Glomerular endothelial cell (primary cell): ENCODE measurements at places on chromosomes 11 and 22. TPM values are rescaled to one million over a fixed set of nuclear protein-coding genes. Genes with fewer than 3 reads are reported as not detected.

DNA sequence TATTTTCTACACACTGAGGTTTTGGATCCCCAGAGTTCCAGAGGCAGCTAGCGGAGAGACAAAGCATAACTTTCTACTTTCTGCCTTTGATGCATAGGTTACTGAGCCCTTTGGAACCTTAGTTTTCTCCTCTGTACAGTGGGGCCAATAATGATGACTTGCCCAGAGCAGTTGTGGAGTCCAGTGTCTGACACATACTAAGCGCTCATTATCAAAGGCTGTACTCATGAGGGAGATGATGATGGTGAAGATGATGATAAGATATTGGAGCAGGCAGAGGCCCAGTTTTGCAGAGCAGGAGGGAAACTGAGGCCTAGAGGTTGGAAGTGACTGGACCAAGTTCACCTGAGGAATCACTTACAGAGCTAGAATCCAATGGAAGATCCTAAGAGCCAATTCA lies 458.0 kb downstream of the MIAT start:
- no peak for DNase-seq

- no peak for DNase-seq
Measured at GRCh38 chr11:111540937-111541253, 375 bp downstream of the LAYN start.

DNA sequence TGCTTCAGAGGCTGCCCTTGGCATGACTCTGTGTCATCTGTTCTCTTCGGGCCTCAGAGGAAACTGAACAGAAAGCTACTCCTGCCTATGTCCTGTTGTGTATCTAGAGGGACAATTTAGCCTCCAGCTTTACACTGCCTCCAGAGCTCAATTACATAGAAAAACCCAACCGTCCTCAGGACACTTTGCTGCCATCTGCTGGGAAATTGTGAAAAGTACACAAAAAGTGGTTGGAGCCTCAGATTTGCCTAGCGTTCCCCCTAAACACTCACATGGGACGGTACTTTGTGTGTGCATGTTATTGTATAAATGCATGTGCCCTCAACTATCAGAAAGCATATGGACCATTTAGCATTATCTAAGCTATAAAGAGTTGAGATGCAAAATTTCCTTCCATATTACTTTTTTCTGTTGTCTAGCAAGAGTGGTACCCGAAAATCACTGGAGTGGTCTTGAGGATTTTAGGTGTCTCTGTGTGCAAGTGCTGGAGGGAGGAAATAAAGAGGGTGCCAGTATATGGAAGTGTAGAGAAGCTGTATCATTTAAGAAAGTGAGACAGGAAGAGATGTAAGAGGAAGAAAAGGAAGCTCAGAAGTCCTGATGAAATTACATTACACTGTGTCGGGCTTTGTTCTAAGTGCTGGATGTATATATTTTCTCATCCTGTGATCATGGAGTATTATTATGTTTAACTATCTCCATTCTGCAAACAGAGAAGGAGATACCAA lies 8.7 kb upstream of the MS4A4E start:
- no peak for DNase-seq

Gene GLB1L3
- not detected in 2 replicates for total RNA-seq

- DNase-seq: no peak
Measured at GRCh38 chr11:80441821-80442220, 1001.0 kb upstream of the TENM4 start.

GRCh38 chr11:16613262-16613511 lies 125.3 kb upstream of the C11orf58 start:
- DNase-seq: no peak

Gene SMC1B
- not detected in 2 replicates for total RNA-seq

DNA sequence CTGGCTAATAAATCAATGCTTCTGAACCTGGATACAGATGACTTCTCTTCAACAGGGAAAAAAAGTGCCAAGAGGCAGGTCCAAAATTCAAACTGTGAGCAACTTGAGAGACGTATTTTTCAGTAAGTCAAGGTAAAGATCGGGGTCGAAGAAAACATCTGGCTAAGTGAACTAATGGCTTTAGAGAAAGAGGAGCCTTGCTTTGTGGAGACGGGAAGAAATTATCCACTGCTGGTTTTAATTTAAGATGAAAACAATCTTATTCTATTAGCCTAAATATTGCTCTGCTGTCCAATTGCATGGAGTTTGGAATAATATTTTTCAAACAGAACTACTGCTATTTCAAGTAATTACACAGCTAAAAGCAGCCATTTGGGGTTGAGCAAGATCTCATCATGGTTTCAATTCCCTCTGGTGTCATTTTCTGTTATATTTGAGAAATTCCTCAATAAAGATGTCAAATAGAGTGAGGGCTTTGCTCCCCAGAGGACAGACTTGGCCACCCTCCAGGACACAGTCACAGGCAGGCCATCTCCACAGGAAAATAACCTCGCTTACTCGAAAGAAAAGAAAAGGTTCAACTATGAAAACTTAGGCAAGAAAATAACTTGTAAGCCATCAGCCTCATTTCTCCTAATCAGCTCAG lies 29.8 kb downstream of the SCUBE1 start:
- no peak for DNase-seq

- DNase-seq: no peak
Measured at GRCh38 chr22:37442537-37442936, 15.3 kb upstream of the ELFN2 start.

DNA sequence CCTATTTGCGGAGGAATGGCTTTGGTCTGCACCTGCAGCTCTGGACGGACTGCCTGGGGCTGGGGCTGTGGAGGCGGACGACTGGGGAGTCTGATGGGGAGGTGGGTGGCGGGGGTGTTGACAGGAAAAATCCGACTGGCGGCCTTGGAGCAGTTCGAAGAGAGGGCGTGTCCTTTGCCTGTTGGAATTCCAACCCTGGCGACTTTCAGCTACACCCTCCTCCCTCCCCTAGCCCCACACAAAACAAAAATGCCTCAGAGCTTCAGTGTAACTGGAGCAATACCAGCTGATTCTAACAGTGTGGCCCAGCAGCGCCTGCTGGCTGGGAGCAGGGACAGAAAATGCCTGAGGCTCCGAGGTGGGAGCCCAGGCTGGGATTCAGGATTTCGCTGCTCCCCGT lies 85.4 kb downstream of the ATXN10 start:
- no peak for DNase-seq

Gene SYVN1
- 23.3 and 38.4 TPM in 2 replicates for total RNA-seq

Gene SMTNL1
- not detected in 2 replicates for total RNA-seq

DNA sequence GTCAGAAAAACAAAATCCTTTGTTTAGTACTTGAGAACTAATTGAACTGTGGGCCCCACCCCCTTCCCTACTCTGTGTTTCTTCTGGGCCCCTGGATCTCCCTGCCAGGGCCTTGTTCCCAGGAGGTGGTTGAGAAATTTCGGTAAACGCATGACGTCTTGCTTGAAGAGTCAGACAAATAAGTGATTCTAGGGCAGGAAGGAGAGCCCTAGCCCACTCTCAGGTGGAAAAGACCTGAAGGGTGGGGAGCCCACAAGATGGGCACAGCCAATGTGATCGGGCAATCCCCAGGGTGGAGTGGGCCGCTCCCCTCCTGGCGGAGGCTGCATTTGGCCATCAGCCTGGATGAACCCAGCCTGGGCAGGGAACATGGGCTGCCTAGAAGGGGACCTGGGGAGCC lies 16.8 kb upstream of the P2RY2 start:
- no peak for DNase-seq

Gene ZBTB16
- 6.9 and 10.9 TPM in 2 replicates for total RNA-seq

- DNase-seq: no peak
Measured at GRCh38 chr11:114273890-114274635, 22.1 kb upstream of the NNMT start.

Gene PHF21B
- not detected in 2 replicates for total RNA-seq

- no peak for DNase-seq
Measured at GRCh38 chr11:35887737-35888136, 56.1 kb upstream of the LDLRAD3 start.

GRCh38 chr11:83472806-83473205 lies 186.6 kb upstream of the CCDC90B start:
- no peak for DNase-seq

Gene OR56A1
- total RNA-seq: under 0.01 TPM in 1 of 2 replicates, not detected in the other

- DNase-seq: no peak
Measured at GRCh38 chr11:64794526-64794925, 8.5 kb downstream of the MAP4K2 start.

DNA sequence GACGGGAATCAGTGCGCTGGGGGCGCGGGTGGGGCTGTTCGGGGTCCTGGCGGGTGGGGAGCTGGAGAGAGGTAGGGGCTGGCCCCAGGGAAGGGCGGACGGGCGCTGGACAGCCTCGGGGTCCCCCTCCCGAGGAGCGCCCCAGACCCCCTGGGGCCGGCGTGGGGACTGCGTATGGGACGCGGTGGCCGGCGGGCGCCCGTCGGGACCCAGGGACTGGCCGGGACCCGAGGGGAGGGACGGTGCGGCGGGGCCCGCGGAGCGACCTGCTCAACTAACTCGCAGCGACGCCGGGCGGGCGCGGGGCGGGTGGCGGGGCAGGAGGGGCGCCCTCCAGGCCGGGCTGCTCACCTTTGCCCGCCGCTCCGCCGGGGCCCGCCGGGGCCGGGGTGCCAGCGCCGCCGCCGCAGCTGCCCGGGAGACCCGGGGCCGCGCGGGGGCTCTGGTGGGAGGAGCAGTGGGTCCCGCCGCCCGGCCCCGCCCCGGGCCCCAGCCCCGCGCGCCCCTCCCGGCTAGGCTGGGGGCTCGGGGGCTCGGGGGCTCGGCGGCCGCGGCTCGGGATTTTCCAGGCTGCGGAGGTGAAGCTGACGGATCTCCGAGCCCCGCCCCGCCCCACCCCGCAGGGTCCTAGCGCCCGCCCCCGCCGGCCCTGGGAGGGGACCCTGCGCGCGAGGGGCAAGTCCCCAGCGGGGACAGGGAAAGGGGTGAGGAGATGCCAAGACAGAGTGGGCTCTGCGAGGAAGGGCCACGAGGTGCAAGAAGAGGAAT lies 12.3 kb downstream of the STARD10 start:
- no peak for DNase-seq

Gene ACTN3
- total RNA-seq: not detected in 2 replicates

Gene PHOX2A
- total RNA-seq: not detected in 2 replicates

GRCh38 chr22:49048591-49048990 lies 779.1 kb downstream of the BRD1 start:
- no peak for DNase-seq

DNA sequence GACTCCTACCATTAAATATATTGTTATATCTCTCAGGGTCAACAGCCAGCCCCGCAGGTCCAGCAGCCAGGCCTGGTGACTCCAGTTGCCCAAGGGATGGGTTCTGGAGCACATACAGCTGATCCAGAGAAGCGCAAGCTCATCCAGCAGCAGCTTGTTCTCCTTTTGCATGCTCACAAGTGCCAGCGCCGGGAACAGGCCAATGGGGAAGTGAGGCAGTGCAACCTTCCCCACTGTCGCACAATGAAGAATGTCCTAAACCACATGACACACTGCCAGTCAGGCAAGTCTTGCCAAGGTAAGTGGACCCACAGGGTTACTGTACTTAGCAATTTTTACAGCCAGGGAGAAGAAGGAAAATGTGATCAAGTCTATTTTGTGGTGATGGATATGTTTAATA lies 35.1 kb downstream of the EP300 start:
- no peak for DNase-seq

Gene PDGFB
- total RNA-seq: 132 and 333 TPM in 2 replicates

- DNase-seq: no peak
Measured at GRCh38 chr11:106920899-106921509, 97.3 kb downstream of the GUCY1A2 start.

Gene RBM14
- total RNA-seq: 34.5 and 53.3 TPM in 2 replicates

GRCh38 chr11:50174189-50174588 lies 141.5 kb downstream of the OR4C45 start:
- DNase-seq: no peak

Gene NXPE1
- total RNA-seq: not detected in 2 replicates

GRCh38 chr11:61406067-61406466 lies 13.7 kb downstream of the TMEM216 start:
- DNase-seq: no peak

DNA sequence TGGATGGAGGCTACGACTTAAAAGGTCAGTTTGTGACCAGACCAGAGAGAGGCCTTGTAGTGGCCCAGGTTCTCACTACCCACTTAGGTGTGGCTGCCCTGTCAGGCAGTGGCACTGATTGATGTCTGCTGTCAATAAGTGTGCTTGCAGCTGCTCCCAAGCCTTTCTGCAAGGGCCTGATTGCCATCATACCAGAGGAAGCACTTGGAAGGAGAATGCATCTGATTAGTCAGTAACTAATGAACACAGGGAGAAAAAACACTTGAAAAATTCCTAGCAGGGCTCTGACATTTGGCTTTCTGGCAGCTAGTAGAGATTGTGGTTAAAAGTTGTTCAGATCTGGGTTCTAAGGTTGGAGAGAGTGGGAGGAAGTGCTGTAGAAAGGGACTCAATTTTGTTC lies 107.5 kb downstream of the NAV2 start:
- DNase-seq: no peak

Gene CCDC188
- total RNA-seq: 15.4 and 17.3 TPM in 2 replicates

- no peak for DNase-seq
Measured at GRCh38 chr22:30047364-30047738, 32.9 kb upstream of the HORMAD2 start.

GRCh38 chr11:27280140-27280539 lies 82.9 kb downstream of the CCDC34 start:
- DNase-seq: no peak

Gene OR8G1
- not detected in 2 replicates for total RNA-seq

Gene OOSP4B
- not detected in 2 replicates for total RNA-seq

Gene APOA5
- total RNA-seq: not detected in 2 replicates

- DNase-seq: no peak
Measured at GRCh38 chr11:134124660-134125451, 56.0 kb downstream of the JAM3 start.

Gene SLC22A25
- total RNA-seq: not detected in 2 replicates

- DNase-seq: no peak
Measured at GRCh38 chr22:45308957-45309421, 745 bp upstream of the FAM118A start.

DNA sequence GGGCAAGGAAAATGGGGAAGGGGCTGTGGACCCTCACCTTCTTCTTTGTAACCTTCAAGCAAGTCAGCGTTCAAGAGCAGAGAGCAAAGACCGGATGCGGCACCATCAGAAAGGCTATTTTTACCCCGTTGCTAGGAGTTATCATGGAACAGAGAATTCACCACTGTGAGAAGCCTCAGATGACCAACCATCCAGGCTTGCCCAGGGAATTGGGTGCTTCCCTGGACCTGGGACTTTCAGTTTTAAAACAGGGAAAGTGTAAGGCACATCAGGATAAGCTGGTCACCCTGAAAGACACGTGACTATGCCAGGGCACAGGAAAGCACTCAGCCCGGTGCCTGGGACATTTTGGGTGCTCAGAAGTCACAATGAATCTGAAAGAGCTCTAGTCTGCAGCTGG lies 10.4 kb downstream of the GALNT18 start:
- no peak for DNase-seq

GRCh38 chr11:797296-798092 lies 587 bp downstream of the SLC25A22 start:
- DNase-seq: no peak

DNA sequence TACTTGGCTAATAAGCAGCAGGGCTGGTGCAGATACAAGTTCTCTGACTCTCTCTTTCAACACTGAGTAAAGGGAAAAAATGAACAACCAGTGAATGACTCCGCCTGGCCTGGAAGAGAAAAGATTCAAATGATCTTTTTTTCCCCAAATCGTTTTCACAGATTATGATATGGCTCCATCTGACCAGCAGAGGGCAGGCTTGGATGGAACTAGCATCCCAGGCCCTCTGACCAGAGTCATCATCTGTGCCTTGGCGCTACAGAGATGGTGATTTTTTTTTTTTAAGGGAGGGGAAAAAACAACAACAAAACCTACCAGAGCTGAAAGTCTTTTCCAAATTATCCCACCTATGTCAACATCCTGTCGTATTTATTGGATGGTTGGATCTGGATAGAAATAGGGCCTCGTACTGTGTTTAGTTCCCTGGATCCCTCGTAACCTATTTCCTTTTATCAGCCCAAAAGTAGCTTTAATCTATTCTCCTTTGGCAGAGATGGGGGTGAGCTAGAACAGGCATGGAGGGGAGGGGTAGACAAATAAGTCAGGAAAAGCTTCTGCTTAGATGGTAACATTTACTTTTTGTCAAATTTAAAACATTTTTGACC lies 69.7 kb downstream of the PRSS23 start:
- peak; percentile 41 for DNase-seq
